ENCODE measurements at places on chromosomes 6 and 20. TPM values are rescaled to one million over a fixed set of nuclear protein-coding genes. Genes with fewer than 3 reads are reported as not detected.

The RAET1G gene
- total RNA-seq = not detected

The TPX2 gene
- 41.6 TPM for total RNA-seq

The AP5S1 gene
- 12.6 TPM for total RNA-seq

The SCRT2 gene
- not detected for total RNA-seq

The HNF4A gene
- not detected for total RNA-seq

The OGFRL1 gene
- 32.4 TPM for total RNA-seq

The DEF6 gene
- 3.3 TPM for total RNA-seq

The SLC22A7 gene
- total RNA-seq = not detected

The FAM184A gene
- 2.0 TPM for total RNA-seq

The FOXP4 gene
- 43.7 TPM for total RNA-seq

The UNC5CL gene
- 0.27 TPM for total RNA-seq

The ZNF831 gene
- not detected for total RNA-seq

- DNase-seq = no peak
These were observed 54.4 kb downstream of the FAM184A start for GRCh38 chr6:119024111-119024510.

- no peak for DNase-seq
These were observed 1062.0 kb downstream of the HACE1 start for GRCh38 chr6:103797738-103798137.

DNA sequence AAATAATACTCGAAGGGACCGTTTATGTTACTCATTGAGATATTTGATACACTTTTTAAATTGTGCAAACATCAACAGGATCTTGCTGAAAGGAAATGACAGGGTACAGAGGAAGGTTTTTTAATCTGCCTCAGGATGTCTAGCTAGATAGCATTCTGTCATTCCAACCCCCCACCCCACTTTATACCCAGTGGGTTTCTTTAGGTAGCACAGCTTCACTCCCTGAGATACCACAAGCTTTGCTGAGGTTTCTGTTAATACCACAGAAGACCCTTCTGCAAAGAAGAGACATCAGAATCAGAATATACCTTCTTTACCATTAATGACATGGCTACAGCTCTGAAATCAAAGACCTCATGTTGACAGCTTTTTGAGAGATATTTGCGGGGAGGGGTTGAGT, 1.3 kb downstream of the PHACTR2 start:
- DNase-seq = no peak

- no peak for DNase-seq
These were observed 237.7 kb downstream of the ARID1B start for GRCh38 chr6:157014871-157015270.

GRCh38 chr20:37270576-37271420, 9.2 kb upstream of the GHRH start:
- DNase-seq = peak; percentile 39

GRCh38 chr20:51801823-51802123, 548 bp downstream of the SALL4 start:
- DNase-seq = no peak

DNA sequence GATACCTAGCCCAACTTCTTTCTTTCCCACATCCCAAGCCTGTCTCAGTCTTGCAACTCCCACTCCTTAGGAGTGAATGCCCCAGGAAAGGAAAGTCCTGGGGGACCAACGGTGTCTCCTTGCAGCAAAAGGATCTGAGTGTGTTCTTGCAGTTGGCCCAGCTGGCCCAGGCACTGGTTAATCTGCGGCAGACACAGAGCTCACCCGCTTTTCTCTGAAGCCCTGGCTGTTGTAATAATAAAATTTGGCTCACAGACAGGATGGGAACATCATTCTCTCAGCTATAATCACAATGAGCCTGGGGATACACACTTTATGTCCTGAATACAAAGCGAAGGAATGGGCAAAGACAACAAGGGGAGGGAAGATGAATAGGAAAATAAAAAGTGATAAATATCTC, 287.0 kb upstream of the PRND start:
- no peak for DNase-seq

GRCh38 chr6:169223006-169223405, 30.6 kb downstream of the THBS2 start:
- no peak for DNase-seq

DNA sequence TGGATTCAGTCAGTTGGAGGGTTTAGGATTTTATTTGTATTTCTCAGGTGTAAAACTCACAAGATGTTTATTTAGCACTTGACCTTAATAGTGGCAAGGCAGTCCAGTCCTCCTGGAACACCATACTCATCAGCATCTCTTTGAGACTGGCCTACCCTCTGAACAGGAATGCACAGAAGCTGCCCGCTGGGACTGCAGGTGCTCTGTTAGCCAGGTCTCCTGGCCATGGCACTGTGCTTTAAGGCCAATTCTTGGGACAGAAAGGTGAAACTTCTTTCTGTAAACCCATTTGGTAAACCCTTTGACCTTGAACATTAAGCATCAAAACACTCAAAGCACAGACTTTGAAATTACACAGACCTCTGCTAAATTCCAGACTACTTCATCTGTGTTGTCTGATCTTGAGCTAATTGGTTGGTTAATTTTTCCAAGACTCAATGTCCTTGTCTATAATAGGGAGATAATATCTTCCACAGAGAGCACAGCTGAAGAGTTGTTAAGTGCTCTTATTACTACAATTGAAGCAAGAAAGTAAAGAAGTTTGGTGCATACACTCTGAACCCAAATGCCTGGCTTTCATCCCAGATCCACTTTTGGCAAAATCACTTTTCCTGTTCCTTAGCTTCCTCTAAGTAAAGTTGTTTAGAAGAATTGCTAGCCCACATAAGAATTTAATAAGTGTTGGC, 54.9 kb upstream of the NT5E start:
- DNase-seq = peak; percentile 29

GRCh38 chr20:41118632-41119031, 18.7 kb upstream of the PLCG1 start:
- no peak for DNase-seq

DNA sequence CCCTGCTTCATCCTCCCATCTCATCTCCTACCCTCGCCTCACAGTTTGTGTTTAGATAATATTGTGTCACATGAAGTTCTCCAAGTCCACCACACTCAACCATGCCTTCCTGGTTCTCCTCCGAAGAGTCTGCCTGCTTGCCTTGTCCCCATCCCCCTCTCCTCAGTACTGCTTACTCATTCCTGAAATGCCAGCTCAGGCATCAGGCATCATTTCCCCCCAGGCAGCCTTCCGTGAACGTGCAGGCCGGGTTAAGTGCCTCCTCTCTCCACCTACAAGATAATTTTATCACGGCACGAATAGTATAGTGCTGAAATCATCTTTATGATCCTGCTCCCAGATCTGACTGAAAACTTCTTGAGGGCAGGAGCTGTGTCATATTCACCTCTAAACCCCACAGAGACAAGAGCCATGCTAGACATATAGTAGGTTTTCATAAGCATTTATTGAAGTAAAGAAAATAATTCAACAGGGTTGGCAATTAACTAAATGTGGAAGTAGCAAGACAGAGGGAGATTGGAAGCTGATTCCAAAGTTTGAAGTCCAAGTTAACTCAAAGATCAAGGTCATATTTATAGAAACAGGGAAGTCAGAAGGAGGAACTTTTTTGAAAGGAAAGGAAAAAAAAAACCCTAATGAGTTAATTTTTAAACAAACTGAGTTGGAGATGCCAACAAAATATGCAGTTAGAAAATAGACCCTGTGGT, 48.7 kb upstream of the BMP2 start:
- DNase-seq = no peak

DNA sequence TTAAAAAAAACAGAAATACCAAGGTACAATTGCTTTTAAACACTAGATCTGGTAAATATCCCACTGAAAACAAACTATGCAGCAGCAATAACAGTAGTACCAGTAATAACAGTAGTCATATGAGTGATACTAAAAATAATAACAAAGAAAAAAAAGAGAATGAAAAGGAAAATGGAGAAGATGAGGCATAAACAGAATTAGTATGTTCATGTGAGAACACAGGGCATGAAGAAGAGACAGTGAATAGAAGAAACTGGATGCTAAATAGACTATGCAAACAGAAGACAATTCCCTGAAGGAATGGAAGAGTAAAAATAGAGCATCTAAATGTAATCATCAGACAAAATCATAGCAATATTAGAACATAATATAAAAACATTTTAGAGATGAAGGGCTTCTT, 121.1 kb downstream of the RNGTT start:
- no peak for DNase-seq

DNA sequence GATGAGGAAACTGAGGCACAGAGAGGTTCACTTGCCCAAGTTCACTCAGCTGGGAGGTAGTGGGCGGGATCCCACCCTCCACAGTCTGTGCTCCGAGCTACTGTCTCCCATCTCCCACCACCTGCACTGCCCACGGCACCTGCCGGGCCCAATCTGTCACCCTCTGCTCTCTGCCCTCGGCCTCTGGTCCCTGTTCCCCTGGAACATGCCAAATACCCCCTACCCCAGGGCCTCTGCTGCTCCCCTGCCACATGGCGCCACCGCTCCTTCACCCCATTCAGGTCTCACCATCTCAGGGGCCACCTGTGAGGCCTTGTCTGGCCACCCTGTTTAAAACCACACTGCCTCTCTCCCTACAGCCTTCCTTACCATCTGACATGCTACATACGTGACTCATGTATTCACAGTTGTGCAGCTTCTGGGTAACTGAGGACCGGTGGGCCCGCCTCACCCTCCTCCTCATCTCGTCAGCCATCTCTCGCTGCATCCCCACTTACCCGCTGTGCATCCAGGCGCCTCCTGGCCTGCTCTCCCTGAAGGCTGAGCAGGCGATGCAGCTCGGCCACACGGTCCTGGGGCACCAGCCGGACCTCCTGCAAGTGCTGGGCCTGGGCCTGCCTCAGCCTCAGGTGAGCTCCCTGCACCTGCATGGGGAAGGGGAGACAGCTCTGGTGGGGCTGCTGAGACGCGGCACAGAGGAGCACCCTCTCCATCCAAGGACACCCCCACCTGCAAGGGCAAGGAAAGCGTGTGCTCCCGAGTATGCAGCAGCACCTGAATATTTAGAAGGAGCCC, 50.6 kb downstream of the GINS1 start:
- no peak for DNase-seq

GRCh38 chr6:35188886-35189285, 24.9 kb upstream of the SCUBE3 start:
- DNase-seq = no peak

DNA sequence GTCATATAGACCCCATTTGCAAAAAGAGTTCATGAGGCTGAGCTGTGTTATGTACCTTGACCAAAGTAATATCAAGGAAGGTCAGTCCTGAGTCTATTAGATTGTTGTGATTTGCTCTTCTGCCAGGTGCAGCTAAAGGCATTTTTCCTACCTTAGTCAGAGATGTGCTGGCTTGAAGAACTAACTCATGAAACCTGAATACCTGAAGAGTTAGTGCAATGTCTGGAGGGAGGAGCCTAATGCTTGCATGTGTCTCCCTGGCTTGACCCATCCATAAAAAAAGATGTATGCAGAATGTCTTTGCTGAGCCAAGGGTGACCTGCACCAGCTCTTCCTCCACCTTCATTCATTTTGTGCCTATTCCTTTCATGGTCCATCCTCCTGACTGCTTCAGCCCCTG, 742.0 kb downstream of the KIF16B start:
- no peak for DNase-seq

DNA sequence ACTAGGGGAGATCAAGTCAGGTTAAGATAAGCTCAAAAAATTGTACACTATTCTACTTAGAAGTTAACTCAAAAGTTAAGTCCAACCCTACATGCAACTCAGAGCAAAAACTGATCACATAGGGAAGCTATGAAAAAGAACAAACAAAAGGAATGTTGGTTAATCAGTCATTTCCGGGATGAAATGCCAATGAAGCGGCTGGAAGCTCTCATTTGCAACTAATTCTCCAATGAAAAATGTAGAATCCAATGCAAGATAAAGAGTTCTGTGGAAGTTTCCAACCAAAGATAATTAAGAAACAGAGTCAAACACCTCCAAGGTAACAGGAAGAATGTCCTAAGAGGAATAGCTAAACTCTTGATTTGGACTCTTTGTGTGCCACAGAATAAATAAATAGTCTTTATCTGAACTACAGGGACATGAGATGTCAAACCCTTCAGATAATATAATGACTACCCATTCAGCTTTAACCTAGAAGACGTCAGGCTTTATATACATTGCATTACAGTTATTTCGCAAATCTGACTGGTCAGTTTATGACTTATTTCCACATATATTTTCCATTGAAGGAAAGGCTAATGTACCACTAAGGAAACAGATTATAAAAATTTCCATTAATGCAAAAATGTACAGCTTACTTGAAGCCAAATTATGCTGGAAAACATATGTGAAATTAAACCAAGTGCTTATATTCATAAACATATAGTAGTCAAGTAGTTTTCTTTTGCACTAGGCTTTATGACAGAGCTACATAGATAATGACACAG, 48.0 kb upstream of the DST start:
- peak; percentile 86 for DNase-seq

- DNase-seq = no peak
These were observed at the start of gene HMGCLL1 for GRCh38 chr6:55578537-55579363. HMGCLL1 (minus strand) TSS chr6:55579192; CDS start chr6:55579055, 137 bp downstream.

GRCh38 chr6:43942011-43942442, 172.0 kb downstream of the VEGFA start:
- no peak for DNase-seq

DNA sequence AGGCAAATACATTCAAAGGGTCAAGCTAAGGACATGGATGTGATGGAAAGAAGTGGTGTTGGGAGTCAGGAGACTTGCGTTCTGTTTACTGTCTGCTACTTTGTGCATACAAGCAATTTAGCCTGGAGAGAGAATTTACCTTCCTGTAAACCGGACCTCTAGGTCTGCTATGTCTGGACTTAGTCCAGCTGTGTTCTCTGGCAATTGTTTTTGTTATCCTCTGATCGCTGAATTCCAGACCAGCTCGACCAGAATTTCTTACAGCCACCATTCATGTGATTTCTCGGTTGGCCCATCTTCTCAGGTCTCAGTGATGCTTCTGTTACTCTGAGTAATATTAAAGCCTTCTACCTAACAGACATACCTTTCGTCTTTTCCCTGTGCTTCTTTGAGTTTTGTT, 75.2 kb downstream of the LRRC1 start:
- DNase-seq = no peak

DNA sequence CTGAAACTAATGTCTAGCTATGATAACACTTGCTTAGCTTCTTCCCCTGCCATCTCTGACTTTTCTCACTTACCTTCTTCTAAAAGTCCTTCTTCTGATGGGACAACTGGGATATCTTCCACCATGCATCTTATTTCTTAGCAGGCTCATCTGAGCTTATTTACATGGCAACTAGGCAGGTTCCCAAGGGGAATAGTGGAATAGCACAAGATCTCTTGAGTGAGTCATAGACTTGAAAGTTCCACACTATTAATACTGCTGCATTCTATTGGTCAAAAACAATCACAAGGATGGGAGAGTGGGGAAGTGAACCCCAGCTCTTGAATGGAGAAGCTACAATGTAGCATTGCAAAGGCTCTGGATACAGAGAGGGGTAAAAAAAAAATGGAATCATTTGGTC, 142.1 kb downstream of the HAO1 start:
- peak; percentile 6 for DNase-seq

- DNase-seq = peak; percentile 100
These were observed 46.9 kb downstream of the MAP3K4 start for GRCh38 chr6:161038229-161039031.

All from astrocyte (in vitro differentiated cells and primary cell).